RWPE1 (cell line): ENCODE measurements at places on chromosomes 1 and 21.

GRCh38 chr1:4755864-4756504 is 101.6 kb downstream of the AJAP1 start:
- DNase-seq = no peak

DNA sequence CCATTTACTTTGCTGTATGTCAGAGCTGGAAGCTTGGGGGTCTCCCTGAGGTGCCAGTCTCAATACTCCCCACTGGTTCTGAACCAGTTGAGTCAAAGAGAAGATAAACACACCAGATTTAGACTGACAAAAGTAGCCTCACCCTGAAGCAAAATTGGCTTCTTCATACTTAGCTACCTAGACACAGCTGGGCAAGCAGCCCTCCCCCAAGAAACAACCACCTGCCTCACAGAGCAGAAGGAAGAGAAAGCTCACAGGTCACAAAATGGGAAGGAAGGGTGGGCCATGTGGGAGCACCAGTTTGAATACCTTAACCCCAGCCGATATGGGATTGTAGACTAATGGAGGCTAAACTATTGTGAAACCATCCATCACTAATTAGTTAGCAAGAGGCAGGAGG is 24.6 kb upstream of the MYSM1 start:
- no peak for DNase-seq

GRCh38 chr1:67586596-67586995 is 98.4 kb upstream of the GADD45A start:
- DNase-seq = no peak

- no peak for DNase-seq
Observed at GRCh38 chr1:213417846-213418245, 366.8 kb downstream of the RPS6KC1 start.

- no peak for DNase-seq
Observed at GRCh38 chr1:43844114-43844513, 89.5 kb upstream of the ARTN start.

GRCh38 chr1:152410599-152410998 is 3.5 kb downstream of the CRNN start:
- DNase-seq = no peak

DNA sequence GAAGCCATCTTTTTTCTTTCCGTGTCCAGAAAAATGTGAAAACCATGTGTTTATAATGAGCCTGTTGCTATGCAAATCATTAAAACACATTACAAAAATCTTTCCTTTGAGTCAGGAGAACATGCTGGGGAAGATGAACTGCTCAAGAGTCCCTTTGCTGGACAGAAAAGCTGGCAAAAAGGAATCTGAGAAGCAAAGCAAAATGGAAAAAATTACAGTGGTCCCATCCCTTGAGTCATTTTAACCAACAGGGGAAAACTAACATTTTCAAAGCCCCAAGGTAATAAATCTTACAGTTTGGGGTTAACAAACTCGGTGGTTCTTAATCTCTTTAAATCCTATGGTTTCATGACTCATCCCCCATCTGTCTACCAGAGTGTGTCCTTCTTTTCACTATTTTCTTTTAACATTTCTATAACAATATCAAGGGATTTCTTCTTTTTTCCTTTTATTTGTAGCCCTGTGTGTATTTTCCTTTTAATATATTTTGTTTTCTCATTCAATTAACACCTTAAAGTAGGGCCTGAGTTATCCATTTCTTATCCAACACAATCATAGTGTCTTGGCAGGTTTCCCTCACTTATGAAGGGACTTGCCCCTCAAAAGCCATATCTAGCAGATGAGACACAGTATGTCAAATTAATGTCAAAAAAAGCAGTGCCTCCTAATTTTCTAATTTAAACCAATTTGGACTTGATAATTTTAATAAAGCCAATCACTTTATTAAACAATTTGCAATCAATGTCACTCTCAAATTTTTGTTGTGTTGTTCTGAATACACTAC is 105.4 kb downstream of the PTPN14 start:
- peak; percentile 71 for DNase-seq

GRCh38 chr1:13779930-13780329 is 79.9 kb downstream of the PRDM2 start:
- no peak for DNase-seq

DNA sequence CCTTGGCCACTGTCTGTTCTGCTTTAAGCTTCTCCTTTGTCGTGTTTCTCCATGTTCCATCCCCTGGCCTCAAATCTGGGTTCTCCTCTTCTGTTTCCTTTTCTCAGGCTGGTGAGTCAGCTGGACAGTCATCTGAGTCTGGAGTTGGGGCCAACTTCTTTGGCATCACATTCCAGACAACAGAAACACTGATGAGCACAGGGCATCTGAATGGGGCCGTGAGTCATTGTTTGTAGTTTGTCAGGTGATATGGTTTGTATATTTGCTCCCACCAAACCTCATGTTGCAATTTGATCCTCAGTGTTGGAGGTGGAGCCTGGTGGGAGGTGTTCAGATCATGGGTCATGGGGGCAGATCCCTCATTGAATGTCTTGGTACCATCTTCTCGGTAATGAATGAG is 14.3 kb upstream of the OLIG2 start:
- peak; percentile 91 for DNase-seq

GRCh38 chr1:169586395-169587255 is at the start of gene F5:
Gene F5 (minus strand): TSS chr1:169586481. CDS start chr1:169586386, 95 bp downstream.
- DNase-seq = peak; percentile 57

GRCh38 chr1:43531906-43532584 is 1.4 kb downstream of the PTPRF start:
- DNase-seq = no peak

- no peak for DNase-seq
Observed at GRCh38 chr21:41801321-41802197, 34.7 kb upstream of the RIPK4 start.

DNA sequence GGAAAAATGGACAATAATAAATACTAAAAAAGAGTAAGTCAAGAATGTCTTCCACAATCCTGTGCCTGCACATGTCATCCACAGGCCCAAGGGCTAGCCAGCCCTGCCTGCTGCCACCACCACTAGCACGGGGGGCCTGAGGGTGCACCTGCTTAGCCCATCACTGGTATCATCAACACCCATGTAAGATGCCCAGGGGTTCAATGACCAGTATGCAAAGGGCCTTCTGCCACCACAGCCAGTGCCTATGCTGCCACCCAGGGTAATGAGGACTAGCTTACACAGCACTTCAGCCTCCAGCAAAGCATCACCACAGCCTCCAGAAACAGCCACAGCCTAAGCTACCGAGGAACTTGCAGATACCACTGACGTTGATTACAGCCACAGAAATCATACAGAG is 46.3 kb downstream of the POFUT2 start:
- no peak for DNase-seq
